ENCODE measurements at places on chromosomes 7 and 10.

DNA sequence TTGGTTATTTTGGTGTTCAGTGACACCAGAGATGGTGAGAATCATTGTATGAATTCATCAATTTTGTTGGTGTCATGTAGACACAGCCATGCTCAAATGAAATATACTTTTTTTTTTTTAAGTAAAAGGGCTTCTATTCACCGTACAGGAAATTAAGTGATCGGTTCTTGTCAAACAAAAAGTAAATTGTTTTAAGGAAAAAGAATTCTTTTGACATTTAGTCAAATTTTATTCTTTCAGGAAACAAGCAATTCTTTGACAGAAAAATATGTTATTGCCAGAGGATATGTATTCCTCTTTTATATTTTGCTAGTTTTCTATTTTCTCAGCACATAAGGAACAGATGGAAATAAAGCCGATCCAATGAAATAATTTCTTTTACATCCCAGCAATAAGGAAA is 551.9 kb downstream of the MAGI2 start:
- DNase-seq, result no peak

- no peak for DNase-seq
Observed at GRCh38 chr10:121949451-121949850, 21.6 kb upstream of the ATE1 start.

DNA sequence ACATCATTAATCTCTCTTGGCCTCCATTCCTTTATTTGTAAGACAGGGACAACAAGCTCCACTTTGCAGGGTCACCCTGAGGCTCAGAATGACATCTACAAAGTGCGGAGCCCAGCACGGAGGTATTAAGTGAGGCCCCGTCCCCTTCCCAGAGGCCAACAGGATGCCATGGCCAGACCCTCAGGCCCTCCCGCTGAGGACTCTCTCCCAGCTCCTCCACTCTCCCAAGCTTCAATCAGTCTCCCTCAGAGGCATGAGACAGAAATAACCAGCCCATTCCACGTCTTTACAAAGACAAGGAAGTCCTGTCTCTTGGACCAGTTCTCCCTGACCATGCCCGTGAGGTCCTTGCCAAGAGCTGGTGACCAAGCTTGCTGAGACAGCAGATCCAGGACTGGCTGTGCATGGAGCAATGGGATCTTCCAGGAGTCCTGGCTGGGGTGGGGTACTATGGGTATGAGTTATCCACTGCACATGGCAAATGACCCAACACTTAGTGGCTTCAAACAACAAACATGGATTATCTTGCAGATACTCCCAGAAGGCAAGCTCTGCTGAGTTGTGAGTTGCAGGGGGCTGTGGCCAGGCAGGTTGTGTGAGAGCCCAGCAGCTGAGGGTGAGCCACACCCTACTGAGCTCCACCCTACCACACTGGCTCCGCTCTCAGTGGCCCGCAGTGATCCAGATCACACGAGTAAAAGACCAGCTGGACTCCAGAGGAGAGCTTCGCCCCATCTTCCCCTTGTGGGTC is 4.3 kb upstream of the PPIF start:
- no peak for DNase-seq

DNA sequence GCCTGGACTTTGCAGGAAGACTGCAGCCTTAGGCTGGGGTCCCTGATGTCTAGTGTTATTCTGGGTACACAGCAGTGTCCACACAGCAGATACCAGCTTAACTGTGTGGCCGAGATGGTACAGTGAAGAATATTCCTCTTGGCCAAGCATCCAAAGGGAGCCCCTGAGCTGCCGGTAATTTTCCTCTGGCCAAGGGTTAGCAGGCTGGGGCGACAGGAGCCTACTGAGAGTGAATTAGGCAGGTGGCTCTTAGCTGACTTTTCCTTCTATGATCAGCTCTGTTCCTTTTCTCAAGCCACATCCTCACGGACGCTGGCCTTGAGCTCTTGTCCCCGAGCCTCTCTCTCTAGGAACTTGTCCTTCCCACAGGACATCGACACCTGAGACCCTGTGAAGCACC is 29.8 kb downstream of the PRKAG2 start:
- DNase-seq, result no peak

DNA sequence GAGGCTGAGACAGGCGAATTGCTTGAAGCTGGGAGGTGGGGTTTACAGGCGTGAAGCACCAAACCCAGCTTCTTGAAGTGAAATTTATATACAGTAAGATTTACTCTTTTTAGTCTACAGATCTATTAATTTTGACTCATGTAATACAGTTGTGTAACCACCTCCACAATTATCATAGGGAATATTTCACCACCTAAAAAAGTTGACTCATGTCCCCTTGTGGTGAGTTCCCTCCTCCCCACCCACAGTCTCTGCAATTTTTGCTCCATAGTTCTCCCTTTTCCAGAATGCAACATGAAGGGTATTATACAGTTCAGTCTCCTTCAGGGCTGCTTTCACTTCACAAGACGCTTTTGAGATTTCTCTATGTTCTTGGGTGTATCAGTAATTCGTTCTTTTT is 156.8 kb downstream of the FAM107B start:
- peak; percentile 40 for DNase-seq

- DNase-seq, result no peak
Observed at GRCh38 chr10:30858499-30858898, 173.2 kb downstream of the ZNF438 start.

- DNase-seq, result peak; percentile 74
Observed at GRCh38 chr10:51960494-51960895, 261.1 kb upstream of the CSTF2T start.

DNA sequence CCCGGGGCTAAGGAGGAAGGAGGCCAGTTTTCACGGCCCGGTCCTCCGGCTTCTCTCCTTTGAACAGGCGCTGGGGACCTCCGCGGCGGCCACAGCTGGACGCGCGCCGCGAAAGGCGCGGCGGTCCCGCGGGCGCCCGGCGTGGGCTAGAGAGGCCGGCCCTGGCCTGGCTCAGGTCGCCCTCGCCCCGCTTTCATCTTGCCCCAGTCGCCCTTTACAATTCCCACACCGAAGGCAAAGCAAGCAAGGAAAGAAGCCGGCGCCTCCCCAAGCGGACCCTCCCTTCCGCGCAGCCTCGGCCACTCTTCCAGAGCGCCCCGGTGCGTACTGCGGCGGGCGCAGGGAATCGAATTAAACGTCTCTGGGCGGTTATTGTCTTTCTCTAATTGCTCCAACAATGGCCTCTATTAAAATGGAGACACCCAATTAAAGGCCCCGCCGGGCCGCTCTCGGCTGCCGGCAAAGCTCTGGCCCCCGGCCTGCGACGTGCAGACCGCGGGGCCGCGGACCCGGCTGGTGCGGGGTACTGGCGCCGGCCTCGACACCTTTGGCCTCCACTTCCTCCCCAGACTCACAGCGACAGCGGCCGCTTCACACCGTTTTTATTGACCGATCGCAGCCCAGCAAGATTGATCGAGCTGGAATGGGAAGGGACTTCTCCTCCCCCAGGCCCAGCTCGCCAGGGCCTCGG is 4.5 kb upstream of the GATA3 start:
- DNase-seq, result no peak

- DNase-seq, result peak; percentile 72
Observed at GRCh38 chr7:133789974-133790373, 337.2 kb upstream of the LRGUK start.

DNA sequence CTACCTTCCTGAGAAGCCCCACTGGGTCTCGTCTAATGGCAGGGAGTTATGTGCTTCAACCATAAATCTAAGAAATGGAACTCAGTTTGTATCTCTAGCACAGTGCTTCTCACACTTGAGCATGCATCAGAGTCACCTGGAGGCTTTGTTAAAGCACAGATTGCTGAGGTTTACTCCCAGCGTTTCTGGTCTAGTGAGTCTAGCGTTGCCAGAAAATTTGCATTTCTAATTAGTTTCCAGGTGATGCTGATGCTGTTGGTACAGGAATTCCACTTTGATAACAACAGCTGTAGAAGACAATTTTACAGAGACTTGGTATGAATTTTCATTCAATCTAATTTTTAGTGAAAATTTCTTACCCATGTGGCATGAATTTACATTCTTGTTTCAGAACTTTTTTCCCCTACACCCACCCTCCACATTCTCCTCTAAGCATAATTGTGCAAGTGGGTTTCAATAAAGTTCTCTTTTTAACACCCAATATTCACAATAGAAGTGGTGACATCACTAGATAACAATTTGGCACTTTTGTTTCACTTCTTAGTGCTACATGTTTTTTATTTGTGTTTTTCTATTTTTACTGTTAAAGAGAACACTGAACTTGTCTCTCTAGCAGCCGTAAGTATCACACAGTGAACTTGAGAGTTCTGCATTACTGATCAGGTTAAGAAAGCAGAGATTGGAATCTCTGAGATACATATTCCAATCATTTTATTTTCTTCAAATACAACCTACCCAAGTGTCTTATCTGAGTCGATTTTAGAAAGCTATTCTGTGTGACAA is 48.4 kb upstream of the BET1 start:
- no peak for DNase-seq

DNA sequence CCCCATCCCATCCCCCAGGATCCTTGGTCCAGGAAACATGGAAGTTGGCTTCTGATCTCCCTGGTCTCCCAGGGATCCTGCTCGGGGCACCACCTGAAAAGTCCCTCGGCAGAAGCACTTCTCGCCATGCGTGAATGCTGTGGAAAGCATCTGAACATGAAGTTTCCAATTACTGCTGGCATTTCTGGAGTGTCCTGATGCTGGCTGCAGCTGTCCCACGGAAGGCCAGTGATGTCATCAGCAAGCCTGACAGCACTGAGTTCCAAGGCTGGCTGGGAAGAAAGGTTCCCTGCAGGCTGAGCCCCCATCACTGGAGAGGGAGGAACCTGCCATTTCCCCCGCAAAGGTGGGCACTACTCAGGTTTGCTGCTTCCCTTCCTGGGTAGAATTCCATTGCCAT is 71.4 kb downstream of the KCNMA1 start:
- no peak for DNase-seq

- no peak for DNase-seq
Observed at GRCh38 chr10:103824281-103824680, 31.1 kb downstream of the SH3PXD2A start.

- DNase-seq, result no peak
Observed at GRCh38 chr10:123148414-123149161, 652 bp downstream of the HMX2 start.

GRCh38 chr7:21364801-21365271 is 63.0 kb upstream of the SP4 start:
- no peak for DNase-seq

DNA sequence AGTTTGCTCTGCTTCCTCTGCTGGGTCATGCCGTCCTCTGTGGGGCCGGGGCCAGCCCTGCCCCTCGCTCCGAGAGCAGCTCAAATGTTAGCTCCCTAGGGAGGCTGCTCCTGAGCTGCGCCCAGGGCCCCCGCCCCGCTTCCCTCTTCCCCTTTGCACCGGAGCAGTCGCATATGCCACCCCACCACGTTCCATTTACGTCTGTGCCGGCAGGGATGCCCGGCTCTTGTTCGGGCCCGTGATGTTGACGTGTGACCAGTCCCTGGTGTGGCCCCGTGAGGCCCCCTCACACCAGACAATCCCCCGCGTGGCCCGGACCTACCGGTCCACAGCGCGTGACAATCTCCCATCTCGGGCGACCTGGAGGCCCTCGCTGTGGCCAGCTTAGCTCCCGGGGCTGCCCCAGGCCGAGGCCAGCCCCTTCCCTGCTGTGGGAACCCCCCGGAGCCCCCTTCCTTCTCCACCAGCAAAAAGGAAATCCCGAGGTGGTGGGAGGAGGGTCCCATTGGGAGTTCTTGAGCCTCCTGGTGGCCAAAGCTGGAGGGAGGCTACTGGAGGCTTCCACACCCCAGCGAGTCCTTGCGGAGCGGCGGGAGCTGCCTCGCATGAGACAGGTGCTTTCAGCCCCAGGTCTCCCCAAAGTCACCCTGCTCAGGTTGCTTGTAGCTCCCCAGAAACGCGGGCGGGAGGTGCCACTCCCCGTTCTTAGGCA is 15.2 kb downstream of the FAM20C start:
- DNase-seq, result no peak

- no peak for DNase-seq
Observed at GRCh38 chr10:59905731-59906416, 482 bp downstream of the CCDC6 start.

GRCh38 chr7:91327346-91327745 is 63.1 kb downstream of the FZD1 start:
- DNase-seq, result no peak

All from fibroblast of upper back skin (primary cell).